ENCODE measurements at places on chromosomes 4 and X.

GRCh38 chrX:31132821-31133241, 61.0 kb upstream of the FTHL17 start:
- DNase-seq: no peak

DNA sequence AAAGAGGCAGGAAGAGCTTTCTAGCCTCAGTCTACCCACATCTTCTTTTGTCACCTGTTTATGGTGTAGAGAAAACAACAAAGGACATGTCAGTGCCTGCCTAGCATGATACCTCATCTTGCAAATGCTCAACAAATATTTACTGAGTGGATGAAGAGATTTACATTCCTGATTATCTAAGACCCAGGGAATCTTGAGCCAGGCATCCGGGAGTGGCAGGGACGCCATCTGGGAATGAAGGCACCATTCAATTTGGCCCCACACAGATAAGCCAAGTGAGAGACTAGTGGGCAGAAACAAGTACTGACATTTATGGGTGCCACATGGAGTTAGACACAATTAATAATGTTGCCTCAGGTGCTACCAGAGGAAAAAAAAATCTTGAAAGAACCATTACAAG, 36.8 kb upstream of the CASK start:
- DNase-seq: no peak

- no peak for DNase-seq
These were observed 194.2 kb upstream of the NOCT start for GRCh38 chr4:138821331-138821730.

GRCh38 chr4:142558851-142559250, 287.2 kb downstream of the INPP4B start:
- peak; percentile 36 for DNase-seq

GRCh38 chrX:28586286-28586685, 960 bp upstream of the IL1RAPL1 start:
- no peak for DNase-seq

DNA sequence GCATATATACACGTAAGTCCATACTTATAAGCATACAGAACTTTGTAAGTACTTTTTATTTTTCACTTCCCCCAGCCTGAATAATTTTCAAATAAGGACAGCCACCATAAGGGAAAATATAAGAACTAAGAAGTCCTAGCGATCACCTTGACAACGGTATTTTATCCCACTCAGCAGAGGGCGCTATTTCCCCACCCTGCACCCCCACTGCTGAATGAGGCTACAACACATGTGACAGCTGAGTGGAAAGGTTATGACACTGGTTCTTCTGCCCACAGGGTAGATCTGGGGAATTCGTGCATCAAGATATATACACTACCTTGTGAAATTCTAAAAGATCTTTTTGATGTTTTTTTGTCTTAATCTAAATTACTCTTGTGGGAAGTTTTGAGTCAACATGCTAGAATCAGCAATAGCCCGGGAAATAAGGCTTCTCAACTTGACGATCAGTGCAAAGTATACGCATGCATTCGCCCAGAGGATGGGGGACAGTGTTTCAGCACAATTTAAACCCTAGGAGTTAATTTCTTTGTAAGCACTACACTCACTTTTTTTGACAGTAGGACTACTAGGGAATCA, 151.5 kb downstream of the CORIN start:
- DNase-seq: no peak

- DNase-seq: no peak
These were observed 94.3 kb upstream of the ATXN3L start for GRCh38 chrX:13414006-13414647.

DNA sequence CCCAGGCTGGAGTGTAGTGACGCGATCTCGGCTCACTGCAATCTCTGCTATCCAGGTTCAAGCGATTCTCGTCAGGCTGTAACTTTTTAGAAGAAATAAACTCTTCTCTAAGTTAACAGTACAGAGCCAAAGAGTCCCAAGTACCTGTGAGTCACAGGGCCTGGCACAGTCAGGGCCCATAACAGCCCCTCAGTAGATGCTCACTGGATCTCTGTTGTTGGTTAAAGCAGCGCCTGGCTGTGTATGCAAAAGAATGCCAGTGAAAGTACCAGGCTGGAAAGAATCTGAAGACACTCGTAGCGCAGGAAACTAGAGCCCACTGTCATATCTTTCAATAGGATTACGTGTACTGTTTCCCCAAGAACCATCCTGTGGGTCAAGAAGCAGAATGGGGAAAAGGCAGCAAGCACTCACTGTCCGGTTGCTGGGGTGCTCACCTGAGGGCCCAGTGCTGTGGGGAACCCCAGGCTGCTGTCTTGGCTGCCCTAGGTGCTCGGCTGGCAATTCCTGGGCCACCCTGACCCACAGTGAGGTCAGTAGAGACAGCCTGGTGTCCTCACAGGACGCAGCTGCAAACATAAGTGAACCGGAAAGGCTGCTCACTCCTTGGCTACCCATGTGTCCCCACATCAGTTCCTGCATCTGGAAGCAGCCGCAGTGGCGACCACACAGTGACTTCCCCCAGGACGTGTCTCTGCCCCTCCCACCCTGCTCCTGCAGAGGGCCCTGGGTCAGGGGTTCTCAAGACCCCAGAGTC, 3.1 kb upstream of the SLBP start:
- no peak for DNase-seq

GRCh38 chrX:3295731-3296130, 50.7 kb downstream of the MXRA5 start:
- DNase-seq: no peak

GRCh38 chrX:151830911-151831310, 81.8 kb upstream of the MAGEA4 start:
- no peak for DNase-seq

GRCh38 chrX:154443479-154443910, 446 bp upstream of the FAM50A start:
- no peak for DNase-seq
